ENCODE measurements at places on chromosomes 11 and 22.

- no peak for DNase-seq
Observed at GRCh38 chr11:10418259-10418949, 36.7 kb upstream of the AMPD3 start.

GRCh38 chr11:124644426-124645280, 22.0 kb downstream of the TBRG1 start:
- DNase-seq, result peak; percentile 62

GRCh38 chr11:41483956-41484355, 24.5 kb upstream of the LRRC4C start:
- DNase-seq, result no peak

- DNase-seq, result no peak
Observed at GRCh38 chr11:116984589-116984988, 113.6 kb downstream of the SIK3 start.

DNA sequence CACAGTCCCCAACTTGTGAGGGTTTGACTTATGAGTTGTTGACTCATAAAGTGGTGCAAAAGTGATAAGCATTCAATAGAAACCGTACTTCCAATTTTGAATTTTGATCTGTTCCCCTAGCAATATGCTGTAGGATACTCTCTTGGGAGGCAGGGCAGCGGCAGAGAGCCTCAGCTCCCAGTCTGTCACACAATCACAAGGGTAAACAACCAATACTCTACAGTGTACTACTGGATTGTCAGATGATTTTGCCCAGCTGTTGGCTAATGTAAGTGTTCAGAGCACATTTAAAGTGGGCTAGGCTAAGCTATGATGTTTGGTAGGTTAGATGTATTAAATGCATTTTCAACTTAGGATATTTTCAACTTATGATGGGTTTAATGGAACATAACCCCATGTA, 13.7 kb upstream of the NXPE2 start:
- no peak for DNase-seq

DNA sequence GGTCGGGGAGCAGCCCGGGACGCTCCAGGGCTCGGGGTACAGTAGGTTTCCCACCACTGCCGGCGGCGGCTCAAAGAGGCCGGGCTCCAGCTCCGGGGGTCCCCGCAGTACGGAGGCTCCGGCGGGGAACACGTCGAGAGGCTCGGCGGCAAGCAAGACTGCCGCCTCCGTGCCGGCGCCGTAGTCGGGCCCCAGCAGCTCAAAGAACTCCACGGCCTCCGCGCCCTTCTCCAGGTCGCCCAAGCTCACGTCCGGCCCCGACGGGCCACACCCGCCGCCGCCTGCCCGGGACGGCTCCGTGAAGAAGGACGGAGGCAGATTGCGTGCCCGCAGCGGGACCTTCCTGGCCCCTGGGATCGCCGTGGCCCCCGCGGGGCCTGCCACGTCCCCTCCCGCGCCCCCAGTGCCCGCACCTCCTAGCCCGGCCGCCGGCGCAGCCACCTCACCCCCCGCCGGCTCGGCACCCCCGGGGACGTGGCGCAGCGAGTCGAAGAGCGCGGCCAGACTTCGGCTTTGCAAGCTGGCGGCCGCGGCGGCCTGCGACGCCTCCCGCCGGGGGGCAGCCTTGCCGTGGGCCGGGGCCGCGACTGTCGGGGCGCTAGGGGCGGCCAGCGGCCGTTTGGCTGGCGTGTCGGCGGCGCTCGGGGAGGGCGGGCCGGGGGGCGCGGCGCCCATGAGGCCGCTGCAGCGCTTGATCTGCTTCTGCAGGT, 775 bp downstream of the FAM181B start:
- no peak for DNase-seq

- DNase-seq, result no peak
Observed at GRCh38 chr11:125373426-125374391, 122.4 kb downstream of the FEZ1 start.

GRCh38 chr11:61328351-61328750, 4.6 kb downstream of the DDB1 start:
- DNase-seq, result no peak

- DNase-seq, result no peak
Observed at GRCh38 chr11:108206969-108207682, 15.3 kb downstream of the NPAT start.

DNA sequence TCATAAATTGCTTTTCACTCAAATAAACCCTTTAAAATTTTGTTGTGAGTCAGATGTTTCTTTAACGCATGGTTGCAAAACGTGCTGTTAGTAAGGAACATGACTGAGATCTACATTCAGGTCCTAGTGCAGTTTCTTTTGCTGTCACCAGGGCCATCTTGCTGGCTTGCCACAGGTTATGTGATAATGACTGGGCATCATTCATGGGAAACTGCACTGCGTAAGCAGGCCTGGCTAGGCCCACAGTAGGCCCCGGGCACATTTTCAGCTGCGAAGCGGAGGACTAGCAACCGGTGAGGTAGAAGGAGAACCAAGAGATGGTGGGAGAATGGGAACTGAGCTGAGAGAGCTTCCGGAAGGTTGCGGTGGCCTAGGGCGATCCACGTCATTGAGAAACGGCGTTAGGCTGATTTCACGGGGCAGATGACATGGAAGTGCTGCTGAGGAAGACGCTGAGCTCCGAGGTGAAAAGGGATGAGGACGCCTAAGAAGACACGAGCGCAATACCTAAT, 3.2 kb upstream of the KLHDC7B start:
- no peak for DNase-seq

- no peak for DNase-seq
Observed at GRCh38 chr22:48705917-48706605, 1121.6 kb downstream of the BRD1 start.

DNA sequence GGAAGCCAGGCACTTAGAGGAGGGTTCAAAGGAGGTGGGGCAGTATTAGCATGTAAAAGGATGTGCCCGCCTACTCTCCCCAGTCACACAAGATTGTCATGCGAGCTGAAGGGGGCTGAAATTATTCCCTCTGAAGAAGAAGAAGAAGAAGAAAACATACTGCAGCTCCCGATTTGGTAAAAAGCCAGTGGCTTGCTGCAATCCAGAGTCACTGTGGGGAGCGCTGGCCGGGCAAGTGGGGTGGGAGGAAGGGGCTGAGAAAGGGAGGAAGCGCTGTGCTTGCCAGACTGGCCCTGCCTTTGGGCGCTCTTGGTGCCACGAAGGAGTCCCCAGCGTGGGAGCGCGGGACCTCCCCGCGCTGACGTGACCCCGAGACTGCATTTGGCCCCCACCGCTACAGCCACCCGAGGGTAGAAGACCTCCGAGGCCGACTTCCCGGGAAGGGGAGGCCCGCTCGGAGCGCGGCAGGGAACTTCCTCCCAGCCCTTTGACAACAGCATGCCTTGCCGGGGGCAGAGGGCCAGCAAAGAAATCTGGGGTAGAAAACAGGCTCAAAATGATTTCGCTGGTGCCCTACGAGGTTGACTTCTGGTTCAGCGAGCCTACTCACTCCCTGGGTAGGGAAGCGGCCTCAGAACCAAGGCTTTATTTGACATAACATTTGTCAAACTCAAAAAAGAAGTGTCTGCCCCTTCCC, 906.3 kb downstream of the DLG2 start:
- DNase-seq, result no peak

DNA sequence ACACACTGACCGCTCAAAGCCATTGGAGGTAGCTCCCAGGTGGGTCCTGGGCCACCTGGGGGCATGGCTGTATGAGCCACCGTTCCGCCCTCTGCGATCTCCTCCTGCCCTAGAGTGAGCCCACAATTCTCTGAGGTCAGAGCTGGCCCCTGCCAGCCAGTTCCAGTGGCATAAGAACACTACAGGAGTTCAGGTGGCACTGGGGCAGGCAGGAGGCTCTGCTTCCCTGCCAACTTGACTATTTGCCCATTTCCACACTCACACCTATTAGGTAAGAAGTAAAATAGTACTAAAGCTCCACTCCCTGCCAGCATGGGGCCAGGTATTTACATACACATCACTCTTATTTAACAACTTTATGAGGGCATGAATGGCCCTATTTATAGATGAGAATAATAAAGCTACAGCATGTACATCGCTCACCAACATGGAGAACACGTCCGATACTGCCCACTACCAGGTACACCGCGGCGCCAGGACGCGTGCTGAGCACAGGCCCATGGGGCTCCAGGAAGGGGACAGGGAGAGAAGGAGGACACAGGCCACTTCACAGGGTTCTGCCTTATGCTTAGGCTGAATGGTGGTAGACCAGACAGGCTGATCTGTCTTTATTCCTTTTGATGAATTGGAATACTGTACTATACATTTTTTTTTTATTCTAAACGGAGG, 26.2 kb downstream of the PISD start:
- DNase-seq, result no peak

DNA sequence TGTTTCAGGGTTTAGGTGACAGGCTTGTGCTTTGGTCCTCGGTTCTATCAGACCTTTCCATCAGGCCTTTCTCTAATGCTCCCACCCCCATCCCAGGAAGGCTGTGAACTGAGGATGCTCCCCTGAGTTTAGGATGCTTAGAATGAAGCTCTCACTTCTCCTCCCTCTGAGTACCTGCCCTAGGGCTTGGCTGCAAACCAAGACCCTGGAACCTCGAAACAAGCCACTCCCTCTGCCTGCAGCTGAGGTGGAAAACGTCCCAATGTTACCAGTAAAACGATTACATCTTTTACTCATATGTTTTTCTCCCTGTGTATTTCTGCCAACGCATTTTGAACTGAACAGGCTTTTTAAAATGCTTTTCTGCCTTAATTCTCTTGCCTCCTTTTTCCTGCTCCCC, 54.5 kb upstream of the BMAL1 start:
- no peak for DNase-seq

GRCh38 chr11:121563003-121563402, 110.2 kb upstream of the SORL1-AS1 start:
- no peak for DNase-seq

GRCh38 chr11:124394408-124394807, 4.4 kb downstream of the OR8B3 start:
- DNase-seq, result no peak

GRCh38 chr11:68064926-68065325, 26.1 kb downstream of the TCIRG1 start:
- DNase-seq, result no peak

GRCh38 chr22:36368359-36368983, 19.3 kb downstream of the MYH9 start:
- no peak for DNase-seq

- no peak for DNase-seq
Observed at GRCh38 chr11:93236741-93237675, 39.2 kb upstream of the SLC36A4 start.

GRCh38 chr11:6667733-6668374, 12.2 kb upstream of the DCHS1 start:
- DNase-seq, result no peak

- peak; percentile 81 for DNase-seq
Observed at GRCh38 chr22:41799486-41800347, 762 bp upstream of the CCDC134 start.

- DNase-seq, result no peak
Observed at GRCh38 chr11:36512016-36512415, 1.9 kb upstream of the TRAF6 start.

GRCh38 chr22:33952776-33953175, 32.5 kb upstream of the LARGE1 start:
- DNase-seq, result no peak

DNA sequence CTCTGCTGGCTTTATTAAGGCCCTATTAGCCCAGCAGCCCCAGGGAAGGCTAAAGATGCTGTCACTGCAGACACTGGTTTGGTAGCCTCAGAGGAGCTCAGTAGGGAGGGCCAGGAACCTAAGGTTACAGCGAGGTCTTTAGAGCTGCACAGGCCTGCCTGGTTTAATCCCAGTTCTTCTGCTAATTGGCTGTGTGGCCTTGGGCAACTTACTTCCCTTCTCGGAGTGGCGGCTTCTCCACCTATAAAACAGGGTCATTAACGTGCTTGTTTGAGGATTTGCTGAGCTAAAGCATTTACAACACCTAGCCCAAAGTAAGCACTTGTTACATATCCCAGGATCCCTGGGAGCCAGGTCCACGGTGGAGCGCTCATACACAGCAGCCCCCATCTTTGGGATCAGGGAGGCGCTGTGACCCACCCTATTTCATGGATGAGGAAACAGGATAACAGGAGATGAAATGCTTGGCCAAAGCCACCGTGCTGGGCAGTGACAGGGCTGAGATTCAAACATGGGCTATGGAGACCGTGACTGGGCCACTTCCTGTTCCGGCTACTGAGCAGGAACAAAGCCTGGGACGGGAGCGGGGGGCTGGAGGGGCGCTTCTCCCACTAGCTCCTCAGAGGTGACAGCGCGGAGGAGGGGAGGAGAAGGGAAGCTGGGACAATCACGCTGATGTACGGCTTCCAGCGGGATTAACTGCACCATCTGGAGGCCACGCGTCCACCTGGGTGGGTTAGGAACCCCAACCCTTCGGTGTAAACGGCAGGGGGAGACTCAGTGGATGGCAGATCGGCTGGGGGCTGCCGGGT, 61.5 kb downstream of the IGLL1 start:
- DNase-seq, result no peak

DNA sequence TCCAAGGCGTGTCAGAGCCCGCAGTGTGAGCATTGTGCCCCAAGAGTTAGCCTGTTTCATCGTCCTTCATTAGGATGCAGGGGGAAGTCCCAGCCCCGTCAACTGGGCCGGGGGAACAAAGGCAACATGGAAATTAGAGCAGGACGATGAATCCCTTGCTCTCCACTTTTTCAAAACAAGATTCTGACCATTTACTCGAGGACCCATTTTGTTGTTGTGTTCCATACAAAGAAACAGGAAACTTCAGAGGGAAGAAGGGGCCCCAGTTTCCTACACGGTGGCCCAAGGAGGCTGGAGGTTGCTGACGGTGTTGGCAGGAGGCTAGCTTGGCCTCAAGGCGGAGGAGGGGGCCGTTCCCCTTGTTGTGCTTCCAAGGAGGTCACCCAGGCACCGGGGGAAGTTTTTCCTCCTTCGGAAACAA, 44.0 kb upstream of the SLC1A2 start:
- DNase-seq, result no peak

GRCh38 chr11:27416568-27417176, 53.7 kb upstream of the CCDC34 start:
- DNase-seq, result no peak
